Astrocyte of the cerebellum (primary cell): ENCODE measurements at places on chromosomes 2 and 18.

GRCh38 chr2:57760381-57760801 lies 286.2 kb upstream of the VRK2 start:
- no peak for DNase-seq

GRCh38 chr2:239919774-239920692 lies 105.1 kb downstream of the NDUFA10 start:
- no peak for DNase-seq

- no peak for DNase-seq
Observed at GRCh38 chr2:38722271-38723061, 28.7 kb downstream of the SRSF7 start.

- DNase-seq = no peak
Observed at GRCh38 chr2:17571681-17572080, 31.2 kb downstream of the VSNL1 start.

GRCh38 chr2:220489121-220489520 lies 861.7 kb downstream of the SLC4A3 start:
- no peak for DNase-seq

DNA sequence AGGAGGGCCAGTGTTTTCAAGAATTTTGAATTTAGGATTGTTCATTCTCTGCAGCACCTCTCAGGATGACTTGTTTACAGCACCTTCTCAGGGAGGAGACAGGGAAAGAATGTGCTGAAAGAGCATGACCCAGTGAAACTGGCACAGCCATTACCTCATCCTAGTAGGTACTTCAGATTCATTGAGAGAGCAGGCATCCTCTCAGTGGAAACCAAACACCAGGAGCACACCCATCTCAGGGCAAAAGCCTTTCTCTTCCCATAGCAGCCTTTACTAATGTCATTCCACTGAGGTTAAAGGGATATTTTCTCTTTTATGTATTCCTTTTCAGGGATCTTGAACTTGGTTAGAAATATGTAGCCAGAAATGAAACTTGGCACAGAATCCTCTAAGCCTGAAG lies 2.6 kb downstream of the MAP2 start:
- peak; percentile 68 for DNase-seq

GRCh38 chr2:158487419-158487818 lies 30.7 kb downstream of the PKP4 start:
- peak; percentile 63 for DNase-seq

DNA sequence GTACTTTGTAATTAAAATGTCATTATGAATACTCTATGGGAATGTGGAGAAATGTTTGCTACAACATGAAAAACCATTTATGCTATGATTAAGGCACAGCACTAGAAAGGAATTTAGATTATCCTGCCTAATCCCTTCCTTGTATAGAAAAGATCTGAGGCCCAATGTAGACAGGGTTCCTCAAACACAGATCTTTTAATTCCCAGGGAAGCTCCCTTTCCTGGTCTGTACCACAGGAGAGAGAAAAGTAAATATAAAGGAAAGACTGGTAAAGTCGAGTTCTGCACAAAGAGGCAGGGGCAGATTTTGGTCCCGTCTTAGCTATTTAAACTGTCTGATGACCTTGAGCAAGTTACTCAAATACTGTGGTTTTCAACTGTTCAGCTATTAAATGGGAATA lies 84.7 kb downstream of the ICA1L start:
- DNase-seq = no peak

GRCh38 chr2:86068136-86068588 lies 37.5 kb downstream of the POLR1A start:
- DNase-seq = no peak

DNA sequence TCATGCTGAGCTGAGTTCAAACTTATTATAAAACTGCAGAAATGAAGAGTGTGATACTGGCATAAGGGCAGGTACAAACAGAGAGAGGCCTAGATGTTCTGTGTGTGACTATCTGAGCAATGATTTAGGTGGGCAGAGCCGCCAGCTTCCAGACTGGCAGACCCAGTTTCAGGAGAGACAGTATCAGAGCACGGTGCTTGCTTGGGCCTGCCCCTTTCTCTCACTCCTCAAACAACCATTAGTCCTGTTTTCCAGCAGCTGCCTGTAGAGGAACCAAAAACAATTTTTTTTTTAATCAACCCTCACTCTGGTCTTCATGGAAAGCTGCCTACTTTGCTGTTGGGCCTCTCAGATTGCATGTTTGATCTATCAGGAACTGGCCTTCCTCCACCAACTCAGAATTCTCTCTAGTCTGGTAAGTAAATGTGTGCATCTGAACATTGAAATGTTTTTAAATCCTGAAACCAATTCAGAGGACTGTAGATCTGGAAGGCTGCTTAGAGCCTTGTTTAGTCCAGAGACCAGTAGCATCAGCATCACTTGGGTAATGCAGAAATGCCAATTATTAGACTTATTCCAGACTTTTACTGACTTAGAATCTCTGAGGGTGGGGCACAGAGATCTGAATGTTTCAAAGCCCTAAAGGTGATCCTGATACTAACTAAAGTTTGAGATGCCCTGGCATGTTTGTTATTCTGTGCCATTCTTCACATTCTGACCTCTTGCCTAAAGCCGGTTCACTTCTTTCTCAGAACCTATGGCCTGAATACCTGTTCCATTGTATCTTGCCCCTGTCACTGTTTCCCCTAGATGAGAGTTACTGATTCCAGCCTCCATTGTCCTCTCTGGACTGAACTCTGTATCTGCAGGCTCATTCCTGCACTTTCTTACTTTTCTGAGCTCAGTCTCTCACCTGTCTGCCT lies 24.8 kb upstream of the CRIM1 start:
- no peak for DNase-seq

DNA sequence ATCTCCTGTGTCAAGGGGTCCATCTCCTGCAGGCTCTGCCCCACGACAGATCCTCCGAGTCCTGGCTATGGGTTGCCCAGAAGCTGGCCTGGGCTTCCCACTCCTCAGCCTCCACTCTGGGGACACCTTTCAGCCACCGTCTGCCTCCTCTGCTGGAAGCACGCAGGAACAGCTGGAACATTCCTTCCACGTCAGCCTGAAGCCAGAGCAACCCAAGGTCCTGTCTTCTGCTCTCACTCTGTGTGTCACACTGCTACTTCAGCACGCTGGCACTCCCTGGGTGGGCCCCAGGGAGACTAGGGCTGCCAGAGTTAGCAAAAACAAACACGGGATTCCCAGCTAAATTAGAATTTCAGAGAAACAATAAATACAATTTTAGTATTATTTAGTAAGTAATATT lies 148.8 kb downstream of the HRH4 start:
- DNase-seq = no peak

DNA sequence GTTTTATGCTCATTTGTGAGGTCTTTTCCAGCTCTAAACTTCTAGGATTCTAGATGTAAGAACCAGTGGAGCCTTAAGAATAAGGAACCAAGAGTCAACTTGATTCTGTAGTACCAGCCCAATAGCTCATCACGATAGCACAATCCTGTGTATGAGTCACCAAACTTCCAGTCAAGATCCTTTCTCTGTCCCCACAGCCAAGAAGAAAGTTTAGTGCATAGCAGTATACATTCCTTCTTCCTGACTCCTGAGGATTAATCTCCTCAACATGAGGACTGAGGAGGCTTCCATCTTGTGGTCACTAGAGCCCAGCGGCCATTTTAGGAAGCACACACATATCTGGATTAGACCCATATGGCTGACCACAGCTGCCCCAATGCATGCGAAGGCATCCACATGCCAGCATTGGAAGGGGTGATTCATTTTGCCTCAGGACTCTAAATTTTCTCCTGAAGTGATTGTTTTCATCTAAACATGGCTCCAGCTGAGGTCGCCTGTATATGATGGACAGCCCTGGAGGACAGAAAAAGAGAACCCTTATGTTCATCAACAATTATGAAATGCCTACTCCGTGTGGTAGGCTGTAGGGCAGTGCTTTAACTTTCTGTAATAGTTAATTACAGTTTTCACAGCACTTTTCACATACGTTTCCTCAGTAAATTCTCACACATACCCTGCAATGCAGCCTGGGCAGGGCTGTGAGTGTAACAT lies 53.5 kb downstream of the RASGRP3 start:
- peak; percentile 63 for DNase-seq

- DNase-seq = no peak
Observed at GRCh38 chr2:69386360-69386759, 667 bp downstream of the GFPT1 start.

- no peak for DNase-seq
Observed at GRCh38 chr2:192288295-192288694, 93.6 kb upstream of the TMEFF2 start.

- no peak for DNase-seq
Observed at GRCh38 chr2:168146892-168147810, 100.2 kb downstream of the STK39 start.

- DNase-seq = no peak
Observed at GRCh38 chr2:11058129-11058528, 97.1 kb upstream of the SLC66A3 start.

DNA sequence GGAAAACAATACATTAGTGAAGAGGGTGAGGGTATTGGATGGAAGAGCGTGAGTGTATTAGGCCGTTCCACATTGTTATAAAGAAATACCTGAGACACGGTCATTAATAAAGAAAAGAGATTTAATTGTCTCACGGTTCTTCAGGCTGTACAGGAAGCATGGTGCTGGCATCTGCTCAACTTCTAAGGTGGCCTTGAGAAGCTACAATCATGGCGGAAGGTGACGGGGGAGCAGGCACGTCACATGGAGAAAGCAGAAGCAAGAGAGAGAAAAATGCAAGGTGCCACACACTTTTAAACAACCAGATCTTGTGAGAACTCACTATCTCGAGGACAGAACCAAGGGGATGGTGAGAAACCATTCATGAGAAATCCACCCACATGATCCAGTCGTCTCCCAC lies 18.2 kb downstream of the HPCAL1 start:
- no peak for DNase-seq

GRCh38 chr2:207107551-207107950 lies 58.2 kb downstream of the KLF7 start:
- DNase-seq = no peak

DNA sequence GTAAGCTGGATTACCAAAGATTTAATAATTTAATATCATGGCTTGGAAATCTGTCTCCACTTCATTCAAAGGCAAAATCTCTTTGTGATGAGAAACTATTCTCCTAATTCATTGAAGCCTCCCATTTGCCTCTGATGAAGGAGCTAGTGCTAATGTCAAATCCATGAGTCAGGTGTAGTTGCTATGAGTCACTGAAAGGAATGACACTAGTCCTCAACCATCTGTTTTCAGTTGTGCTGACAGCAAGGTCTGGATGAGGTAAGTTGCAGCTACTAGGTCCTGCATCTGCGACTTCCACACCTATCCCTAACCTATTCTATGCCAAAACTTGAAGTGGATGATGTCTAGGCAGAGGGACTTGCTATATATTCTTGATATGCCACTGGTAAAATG lies 324.0 kb upstream of the UBE2E3 start:
- DNase-seq = no peak

GRCh38 chr18:37657493-37657892 lies 91.9 kb upstream of the CELF4 start:
- DNase-seq = no peak

- no peak for DNase-seq
Observed at GRCh38 chr2:232666051-232666805, 30.9 kb upstream of the GIGYF2 start.

DNA sequence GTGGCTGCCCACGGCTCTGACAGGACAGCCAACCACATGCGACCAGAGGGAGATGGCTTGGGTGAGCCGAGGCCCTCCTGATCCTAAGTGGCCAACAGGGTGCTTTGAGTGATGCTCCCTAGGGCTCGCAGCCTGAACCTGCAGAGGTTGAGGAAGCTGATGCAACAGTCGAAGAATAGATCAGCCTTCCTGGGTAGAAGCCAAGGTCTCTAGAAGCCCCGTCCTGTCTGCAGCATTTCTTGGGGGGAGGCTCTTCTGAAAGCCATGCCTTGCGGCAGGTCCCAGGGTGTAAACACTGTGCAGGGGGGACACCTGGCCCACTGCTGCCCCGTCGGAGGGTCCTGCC lies 136.4 kb downstream of the HDAC4 start:
- DNase-seq = no peak

DNA sequence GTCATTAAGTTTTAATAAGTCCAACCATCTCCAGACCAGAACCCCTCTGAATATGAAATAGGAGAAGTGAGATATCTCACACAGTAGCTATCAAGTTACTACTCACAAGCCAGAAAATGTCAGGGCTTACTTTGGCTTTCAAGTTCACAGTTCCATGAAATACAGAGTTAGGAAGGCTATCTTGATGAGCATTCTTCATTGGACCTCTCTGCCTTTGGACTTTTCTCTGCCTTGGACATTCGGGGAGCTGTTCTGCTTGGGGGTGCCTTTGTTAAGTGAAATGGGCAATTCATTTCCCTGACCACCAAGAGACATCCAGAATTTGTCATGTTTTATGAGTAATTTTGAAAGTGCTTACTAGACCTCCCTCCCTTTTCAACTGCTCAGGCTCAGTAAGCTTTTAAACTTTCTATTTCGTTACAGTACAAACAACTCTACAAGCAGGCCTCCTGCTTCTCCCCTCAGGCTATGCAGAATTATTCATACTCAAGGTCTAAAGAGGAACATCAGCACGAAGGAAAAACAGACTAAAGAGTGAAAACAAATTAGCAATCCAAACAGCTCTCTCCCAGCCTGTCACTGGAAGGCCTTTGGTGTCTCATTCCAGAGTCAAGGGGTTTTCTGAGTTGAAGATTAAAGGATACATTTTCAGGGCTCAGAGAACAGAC lies 95.3 kb downstream of the MREG start:
- peak; percentile 43 for DNase-seq

DNA sequence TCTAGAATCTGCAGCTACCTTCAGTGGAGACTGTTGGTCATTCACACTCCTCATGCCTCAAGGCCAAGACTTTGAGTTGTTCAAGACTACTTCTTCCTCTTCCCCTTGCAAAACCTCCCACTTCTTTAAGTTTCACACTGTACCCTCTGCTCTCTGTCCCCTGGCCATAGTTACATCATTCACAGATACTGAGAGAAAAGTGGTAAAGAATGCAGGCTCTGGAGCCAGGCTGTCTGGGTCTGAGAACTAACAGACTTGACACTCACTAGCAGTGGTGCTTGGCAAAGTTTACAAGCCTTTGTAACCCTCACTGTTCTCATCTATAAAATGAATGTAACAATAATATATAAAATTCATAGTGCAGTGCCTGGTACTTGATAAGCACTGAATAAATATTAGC lies 61.8 kb downstream of the CDH20 start:
- no peak for DNase-seq

GRCh38 chr2:58984731-58985130 lies 743.6 kb upstream of the FANCL start:
- peak; percentile 39 for DNase-seq

DNA sequence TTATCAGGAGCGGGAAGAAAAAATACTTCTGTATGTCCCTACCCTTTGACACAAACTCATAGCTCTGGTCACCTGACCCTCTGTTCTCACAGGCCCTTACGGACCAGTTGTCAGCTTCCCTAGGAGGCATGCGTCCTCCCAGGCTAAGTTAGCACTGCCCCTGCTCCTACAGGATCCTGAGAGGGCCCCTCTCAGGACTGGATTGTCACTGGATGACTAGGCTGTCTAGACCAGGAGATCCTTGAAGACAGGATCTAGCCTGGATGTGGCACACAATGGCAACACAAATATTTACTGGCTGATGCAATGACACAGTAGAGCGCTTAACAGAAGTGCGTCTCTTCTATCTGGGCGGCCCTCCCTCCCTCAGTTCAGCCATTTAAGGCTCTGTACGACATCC lies 7.7 kb downstream of the FAM228A start:
- no peak for DNase-seq

- no peak for DNase-seq
Observed at GRCh38 chr18:79859314-79859713, 61.6 kb downstream of the KCNG2 start.
